ENCODE measurements at places on chromosomes 2 and 18. TPM values are rescaled to one million over a fixed set of nuclear protein-coding genes. Genes with fewer than 3 reads are reported as not detected.

LRP1B gene
- total RNA-seq = 0.06 TPM

KCNK3 gene
- total RNA-seq = not detected

IMP4 gene
- 111 TPM for total RNA-seq

COL4A3 gene
- total RNA-seq = not detected

STARD6 gene
- not detected for total RNA-seq

KCNIP3 gene
- total RNA-seq = under 0.01 TPM

PDCD1 gene
- not detected for total RNA-seq

SPATA3 gene
- total RNA-seq = not detected

TLK1 gene
- total RNA-seq = 8.3 TPM

CD28 gene
- total RNA-seq = not detected

VIL1 gene
- total RNA-seq = not detected

EIF2AK3 gene
- 18.5 TPM for total RNA-seq

Data from bladder microvascular endothelial cell (primary cell).